Kidney capillary endothelial cell (primary cell): ENCODE measurements at places on chromosomes 12 and 14.

GRCh38 chr12:10501030-10501429 lies 4.7 kb upstream of the EIF2S3B start:
- DNase-seq = no peak

- peak; percentile 51 for DNase-seq
Observed at GRCh38 chr12:125402874-125403789, 337.9 kb downstream of the AACS start.

DNA sequence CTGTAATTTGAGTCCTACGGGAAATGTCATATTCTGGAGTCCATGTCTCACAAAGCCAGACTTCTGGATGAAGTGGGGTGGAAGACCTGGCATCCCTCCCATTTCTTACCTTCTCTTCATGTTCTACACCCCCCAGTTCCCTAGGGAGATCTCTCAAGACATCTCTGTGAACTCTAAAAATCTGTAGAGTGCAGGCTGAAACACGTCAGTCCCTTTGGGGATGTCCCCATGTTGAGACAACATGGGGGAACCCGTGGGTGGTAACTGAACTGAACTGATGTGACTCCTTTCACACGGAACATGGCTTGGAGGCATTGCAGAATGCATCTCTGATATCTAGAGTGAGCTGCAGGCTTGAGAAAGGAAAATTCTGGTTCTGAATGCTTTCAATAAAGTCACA lies 15.2 kb downstream of the SERPINA12 start:
- DNase-seq = no peak

DNA sequence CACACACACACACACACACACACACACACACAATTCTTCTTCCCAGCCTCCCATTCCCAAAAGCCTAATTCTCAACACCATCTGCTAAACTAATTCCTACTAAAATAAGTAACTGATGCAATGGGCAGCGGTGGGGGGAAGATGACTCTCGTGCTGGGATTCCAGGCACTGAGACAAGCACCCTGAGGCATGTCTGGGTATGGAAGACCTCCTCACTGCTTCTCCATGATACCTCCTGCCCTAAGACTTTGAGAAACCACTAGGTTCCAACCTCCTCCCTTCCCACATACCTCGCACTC lies 789 bp upstream of the VWF start:
- DNase-seq = no peak

GRCh38 chr14:75647640-75648039 lies 13.0 kb downstream of the ERG28 start:
- no peak for DNase-seq

GRCh38 chr14:70245026-70245425 lies 56.3 kb upstream of the SLC8A3 start:
- no peak for DNase-seq

DNA sequence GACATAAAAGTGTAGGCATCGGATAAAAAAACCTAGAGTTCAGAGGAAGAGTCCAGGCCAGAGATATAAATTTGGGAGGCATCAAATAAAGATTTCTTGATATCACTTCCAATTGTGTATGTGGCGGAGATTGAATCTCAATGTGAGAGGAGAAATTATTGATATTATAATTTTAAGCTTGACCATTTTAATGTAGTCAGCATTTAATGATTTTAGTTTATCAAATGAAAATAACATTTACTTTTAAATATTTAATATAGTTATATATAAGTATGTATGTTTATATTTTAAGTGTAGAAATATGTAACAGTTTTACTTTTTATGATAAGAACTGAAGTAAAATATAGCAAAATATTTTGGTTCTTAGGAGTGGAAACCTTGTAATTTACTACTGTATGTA lies 48.7 kb downstream of the WASHC4 start:
- no peak for DNase-seq

- no peak for DNase-seq
Observed at GRCh38 chr14:87434011-87434410, 559.0 kb downstream of the GALC start.

DNA sequence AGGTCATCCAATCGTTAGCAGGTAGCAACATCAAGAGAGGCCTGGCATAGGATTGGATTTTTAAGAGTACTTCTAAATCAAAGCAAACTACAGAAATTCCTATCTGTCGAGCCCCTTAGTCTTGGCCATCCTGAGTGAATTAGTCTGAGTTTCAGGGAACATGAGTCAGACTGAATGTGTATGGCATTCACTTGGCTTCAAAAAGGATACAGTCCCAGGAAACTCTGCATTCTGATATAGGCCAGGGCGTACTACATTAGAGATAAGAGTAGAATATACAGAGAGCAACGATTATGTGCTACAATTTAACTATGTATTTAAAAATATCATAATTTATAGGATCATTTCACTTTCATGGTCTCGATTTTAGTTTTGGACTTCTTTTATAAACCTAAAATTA lies 242.2 kb downstream of the SOX5 start:
- no peak for DNase-seq

GRCh38 chr12:18703911-18704310 lies 33.9 kb downstream of the PLCZ1 start:
- DNase-seq = no peak

DNA sequence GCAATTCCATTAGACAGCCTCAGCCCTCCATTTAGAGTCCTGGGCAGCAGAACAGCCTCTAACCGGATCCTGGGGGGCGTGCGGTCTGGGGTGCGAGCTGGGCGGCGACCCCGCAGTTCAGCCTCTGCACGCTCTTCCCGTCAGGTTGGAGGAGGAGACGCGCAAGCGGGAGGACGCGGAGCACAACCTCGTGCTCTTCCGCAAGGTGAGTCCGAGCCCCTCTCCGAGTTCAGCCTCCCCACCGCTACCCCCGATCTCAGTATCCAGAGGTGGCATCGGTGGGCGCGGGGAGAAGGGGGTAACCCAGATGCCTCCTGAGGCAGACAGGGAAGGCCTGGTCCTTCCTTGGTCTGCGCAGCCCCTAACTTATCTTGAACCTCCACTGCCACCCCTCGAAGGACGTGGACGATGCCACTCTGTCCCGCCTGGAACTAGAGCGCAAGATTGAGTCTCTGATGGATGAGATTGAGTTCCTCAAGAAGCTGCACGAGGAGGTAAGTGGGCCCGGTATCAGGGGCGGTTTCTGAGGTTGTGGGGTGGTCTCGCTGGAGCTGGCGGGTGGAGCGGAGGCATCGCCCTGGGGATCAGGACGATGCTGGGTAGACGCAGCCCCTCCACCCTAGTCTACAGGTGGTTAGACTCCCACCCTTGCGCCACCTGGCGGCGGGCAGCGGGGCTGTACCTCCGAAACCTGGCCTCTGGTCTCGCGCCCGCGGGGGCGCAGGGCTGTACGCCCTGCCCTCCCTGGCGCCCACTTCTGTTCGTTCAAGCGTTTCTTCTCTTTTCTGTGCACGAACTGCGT lies 1.3 kb downstream of the PRPH start:
- DNase-seq = no peak

DNA sequence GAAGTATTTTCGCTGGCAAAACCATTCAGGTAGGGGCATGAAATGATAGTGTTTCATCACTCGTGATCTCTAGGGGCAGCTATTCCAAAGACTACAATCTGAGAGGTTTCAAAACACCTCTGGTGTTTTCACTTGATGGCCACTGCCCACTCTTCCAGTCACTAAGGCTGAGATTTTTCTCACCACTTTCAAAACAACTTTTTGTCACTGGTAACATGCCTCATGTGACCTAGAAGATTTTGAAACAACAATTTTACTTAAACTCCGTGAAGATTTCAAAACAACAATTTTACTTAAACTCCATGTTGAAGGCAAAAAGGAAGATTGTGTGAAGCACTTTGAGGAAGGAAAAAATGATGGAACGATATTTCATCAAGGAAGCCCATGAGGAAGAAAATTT lies 1.2 kb upstream of the IRAK3 start:
- no peak for DNase-seq

GRCh38 chr12:109209082-109209481 lies 92.7 kb downstream of the ACACB start:
- no peak for DNase-seq

DNA sequence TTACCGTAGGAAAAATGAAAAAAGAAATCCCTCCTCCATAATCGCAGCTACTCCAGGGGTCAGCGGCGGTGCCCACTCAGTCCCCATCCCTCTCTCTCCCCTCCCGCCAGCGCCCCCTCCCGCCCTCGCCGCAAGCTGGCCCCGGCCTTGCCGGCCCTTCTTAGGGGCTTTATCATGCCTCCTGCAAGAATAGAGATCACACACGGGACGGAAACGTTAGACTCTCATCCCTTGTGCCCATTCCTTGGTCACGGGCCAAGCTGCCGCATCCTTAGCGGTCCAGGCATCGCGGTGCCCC lies 692 bp upstream of the COX14 start:
- no peak for DNase-seq

GRCh38 chr14:23540141-23540469 lies 11.5 kb downstream of the ZFHX2 start:
- DNase-seq = no peak

DNA sequence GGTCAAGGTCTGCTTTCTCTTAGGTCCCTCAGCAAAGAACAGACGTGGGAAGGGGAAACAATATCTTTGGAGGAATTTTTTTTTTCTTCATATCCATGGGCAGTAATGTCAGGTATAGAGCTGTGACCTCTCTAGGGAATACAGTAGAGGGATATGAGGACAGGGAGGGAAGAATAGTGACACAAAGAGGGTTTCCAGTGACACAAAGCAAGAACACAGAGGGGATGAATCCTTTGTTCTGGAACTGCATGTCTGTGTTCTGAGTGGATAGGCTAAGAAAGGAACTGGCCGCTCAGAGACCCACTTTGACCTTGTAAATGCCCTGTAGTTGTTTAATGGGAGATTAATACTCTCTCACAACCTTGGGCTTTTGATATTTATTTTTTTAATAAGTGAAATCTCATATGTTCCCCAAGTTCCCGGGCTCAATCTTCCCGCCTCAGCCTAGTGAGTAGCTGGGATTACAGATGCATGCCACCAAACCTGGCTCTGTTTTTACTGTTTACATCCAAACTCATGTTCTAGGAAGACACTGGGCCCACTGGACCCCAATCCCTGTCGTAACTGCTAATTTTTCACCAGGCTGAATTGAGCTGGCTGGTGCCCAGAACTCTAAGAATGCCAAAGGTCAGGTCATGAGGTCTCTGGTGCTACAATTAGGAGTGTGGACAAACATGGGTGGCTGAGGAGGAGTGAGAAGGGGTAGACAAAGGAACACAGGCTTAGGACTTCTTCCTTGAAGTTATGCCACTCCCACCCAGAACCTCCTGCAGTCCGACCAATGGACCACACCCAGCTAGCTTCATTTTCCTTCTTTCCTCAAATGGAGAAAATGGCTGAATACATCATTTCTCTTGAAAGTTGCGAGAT lies 9.1 kb upstream of the PLEKHH1 start:
- no peak for DNase-seq

- DNase-seq = no peak
Observed at GRCh38 chr14:69612783-69613130, 1.4 kb downstream of the SUSD6 start.

GRCh38 chr14:59240356-59240755 lies 51.9 kb downstream of the DAAM1 start:
- DNase-seq = no peak

GRCh38 chr12:124310785-124311184 lies 15.9 kb downstream of the RFLNA start:
- no peak for DNase-seq

- DNase-seq = no peak
Observed at GRCh38 chr12:106142591-106143261, 4.0 kb upstream of the NUAK1 start.

DNA sequence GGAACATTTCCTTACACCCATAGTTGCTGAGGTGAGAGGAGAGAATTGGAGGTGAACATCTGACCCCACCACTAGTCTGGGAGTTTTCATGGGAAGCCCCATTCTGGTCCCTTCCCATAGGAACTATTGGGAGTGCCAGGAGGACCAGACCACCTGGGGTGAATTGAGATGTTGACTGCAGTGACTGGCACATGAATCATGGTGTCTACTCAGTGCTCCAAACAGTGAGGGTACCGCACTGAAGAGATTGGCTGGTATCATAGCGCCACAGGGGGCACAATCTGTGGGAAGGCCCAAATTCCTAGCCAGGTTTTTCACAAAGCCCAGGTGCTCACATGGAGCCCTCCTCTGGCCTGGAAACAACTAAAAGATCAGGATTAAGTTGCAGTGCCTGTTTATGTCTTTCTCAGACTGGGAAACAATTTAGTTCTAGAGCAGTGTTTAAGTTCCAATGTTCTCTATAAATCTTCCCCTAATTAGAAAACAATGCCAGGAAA lies 3.7 kb upstream of the RNASE9 start:
- DNase-seq = no peak

- DNase-seq = no peak
Observed at GRCh38 chr12:62767946-62768345, 167.0 kb downstream of the PPM1H start.

DNA sequence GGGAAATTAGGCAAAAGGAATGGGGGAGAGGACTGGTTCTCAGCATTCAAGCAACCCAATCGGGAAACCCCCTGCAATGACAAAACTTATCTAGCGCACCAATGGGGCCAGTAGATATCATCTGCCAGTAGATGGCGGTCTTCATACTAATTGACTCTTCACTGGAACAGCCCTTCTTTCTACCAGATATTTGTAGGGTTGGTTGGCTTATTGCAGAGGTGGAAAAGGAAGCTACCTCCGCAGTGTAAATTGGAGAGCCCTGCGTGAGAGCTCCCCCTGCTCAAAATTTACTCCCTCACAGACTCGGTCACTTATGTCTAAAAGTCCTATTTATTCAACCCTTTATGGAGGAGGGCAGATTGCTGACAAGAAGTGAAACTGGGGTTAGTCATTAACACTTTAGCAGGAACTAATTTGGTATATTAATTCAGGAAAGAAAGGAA lies 166.1 kb upstream of the CCND2 start:
- DNase-seq = peak; percentile 68

DNA sequence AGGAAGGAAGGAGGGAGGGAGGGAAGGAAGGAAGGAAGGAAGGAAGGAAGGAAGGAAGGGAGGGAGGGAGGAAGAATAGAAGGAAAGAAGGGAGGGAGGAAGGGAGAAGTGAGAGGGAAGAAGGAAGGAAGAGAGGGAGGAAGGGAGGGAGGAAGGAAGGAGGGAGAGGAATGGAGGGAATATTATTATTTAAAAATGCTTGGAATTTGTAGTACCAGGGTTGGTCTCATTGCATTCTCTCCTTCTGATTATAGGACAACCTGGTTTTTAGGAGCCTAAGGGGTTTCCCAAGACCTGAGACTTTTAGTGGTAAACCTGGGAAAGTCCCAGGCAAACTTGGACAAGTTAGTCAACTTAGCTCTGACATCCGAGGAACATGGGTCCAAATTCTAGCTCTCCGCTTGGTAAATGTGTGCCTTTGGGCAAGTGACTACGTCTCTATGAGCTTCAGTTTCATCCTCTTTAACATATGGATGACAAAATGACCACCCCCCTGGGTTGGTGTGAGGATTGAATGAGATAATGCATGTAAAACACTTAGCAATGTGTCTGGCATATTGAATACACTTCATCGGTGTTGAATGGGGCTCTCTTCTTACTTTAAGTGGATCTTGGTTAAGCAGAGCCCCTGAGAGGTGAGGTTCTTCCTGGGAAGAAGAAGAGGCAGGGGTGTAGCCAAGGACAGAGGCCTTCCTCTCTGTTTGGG lies 690.7 kb upstream of the TBX3 start:
- no peak for DNase-seq

GRCh38 chr12:58314610-58315009 lies 373.2 kb downstream of the ATP23 start:
- DNase-seq = no peak
